ENCODE measurements at places on chromosomes 5 and 9.
A peak's percentile ranks its signal among the peaks of the same experiment; 100 is the strongest.

GRCh38 chr9:112072721-112073638 is 102.1 kb downstream of the SUSD1 start:
- no peaks in the 10 kb centered on the region for H3K36me3 ChIP-seq
- no peak for DNase-seq
- H3K4me1 ChIP-seq, result peaks cover 53% of the 10 kb centered on the region
- peak overlapping the region; percentile 72 for H3K27ac ChIP-seq
- H3K4me3 ChIP-seq, result no peak overlapping the region

DNA sequence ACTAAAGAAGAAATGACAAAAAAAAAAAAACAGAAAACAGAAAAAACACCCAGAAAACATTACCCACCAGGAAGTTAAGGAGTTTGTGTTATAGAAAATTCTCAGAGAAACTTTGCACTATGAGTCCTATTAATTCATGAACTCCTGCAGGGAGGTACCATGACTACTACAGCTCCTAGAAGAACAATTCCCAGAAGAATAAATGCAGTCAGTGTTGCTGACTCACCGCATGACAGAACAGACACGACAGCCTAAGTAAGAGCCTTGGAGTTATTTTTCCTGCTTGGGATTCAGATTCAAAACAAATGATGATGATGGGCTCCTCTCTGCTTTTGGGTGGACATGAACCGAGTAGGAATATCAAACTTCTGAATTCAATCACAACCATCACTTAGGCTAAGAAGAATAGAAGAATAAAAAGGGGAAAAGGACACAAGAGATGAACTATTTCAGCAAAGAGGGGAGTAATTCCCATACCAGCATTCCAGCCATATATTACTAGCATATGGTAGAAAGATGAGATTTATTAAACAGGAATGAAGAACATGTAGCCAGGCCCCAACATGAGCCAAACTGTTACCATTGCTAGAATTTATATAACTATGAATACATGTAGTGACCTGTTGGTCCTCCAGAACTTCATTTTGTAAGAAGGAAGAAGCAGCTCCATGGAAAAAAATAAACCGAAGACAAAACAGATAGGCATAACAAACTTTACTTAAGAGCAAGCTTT is 209.6 kb upstream of the PDE4D start:
- no peak overlapping the region for H3K27ac ChIP-seq
- no peaks in the 10 kb centered on the region for H3K4me1 ChIP-seq
- no peaks in the 10 kb centered on the region for H3K27me3 ChIP-seq

DNA sequence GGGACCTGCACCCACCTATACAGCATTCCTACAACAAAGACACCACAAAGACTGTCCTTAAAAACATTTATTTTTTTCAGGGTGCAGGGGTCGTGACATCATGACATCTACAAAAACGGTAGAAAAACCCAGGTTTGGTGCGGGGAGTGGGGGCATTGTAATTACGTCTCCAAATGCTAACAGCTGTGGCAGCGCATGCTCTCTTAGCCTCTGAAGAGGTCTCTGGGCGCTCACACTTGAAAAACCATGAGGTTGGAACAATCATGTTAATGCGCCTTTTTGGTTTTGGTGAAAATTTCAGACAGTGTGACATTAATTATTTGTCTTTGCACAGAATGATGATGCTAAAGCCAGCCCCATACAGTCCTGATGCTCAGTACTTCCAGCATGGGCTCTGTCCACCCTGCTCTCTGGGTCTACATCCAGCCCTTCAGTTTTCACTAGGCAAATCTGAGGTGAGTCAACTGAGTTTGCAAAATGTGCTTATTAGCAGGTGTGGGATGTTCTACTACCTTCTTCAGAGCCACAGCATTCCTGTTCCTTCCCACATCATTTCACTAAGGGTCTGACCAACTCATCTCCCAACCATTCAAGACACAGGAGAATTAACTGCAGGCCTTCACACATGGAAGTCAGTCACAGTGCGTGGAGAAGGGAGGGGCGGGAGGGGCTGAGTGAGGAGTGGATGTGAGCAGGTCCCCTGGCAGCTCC is 14.1 kb downstream of the ALDH1B1 start:
- DNase-seq, result no peak
- no peak overlapping the region for H3K27ac ChIP-seq
- H3K27me3 ChIP-seq, result no peaks in the 10 kb centered on the region
- H3K36me3 ChIP-seq, result no peaks in the 10 kb centered on the region
- H3K4me1 ChIP-seq, result no peaks in the 10 kb centered on the region

- no peaks in the 10 kb centered on the region for H3K4me1 ChIP-seq
- H3K4me3 ChIP-seq, result no peak overlapping the region
- no peak overlapping the region for H3K27ac ChIP-seq
- H3K36me3 ChIP-seq, result no peaks in the 10 kb centered on the region
Measured at GRCh38 chr5:81391-82021, 10.5 kb upstream of the PLEKHG4B start.

GRCh38 chr5:180128671-180129261 is 57.2 kb upstream of the RNF130 start:
- H3K4me3 ChIP-seq, result no peak overlapping the region
- no peaks in the 10 kb centered on the region for H3K27me3 ChIP-seq
- no peaks in the 10 kb centered on the region for H3K4me1 ChIP-seq
- no peaks in the 10 kb centered on the region for H3K36me3 ChIP-seq
- no peak overlapping the region for H3K27ac ChIP-seq

DNA sequence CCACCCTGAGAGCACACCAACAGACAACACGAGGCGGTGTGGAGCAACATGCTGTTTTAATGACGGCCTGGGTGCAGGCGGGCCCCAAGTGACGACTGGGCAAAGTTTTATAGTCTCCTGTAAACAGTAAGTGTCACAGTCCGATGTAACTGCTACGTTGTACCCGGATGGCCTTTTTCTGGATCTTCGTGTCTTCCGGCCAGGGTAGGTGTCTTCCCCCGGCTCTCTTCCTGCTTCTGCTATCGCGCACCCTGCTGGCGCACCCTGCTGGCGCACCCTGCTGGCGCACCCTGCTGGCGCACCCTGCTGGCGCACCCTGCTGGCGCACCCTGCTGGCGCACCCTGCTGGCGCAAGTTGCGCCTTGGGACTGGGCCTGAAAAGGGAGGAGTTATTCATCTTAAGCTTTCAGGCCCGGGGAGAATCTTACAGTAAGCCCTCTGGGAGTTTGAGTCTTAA is 143.0 kb upstream of the TARS1 start:
- H3K27me3 ChIP-seq, result no peaks in the 10 kb centered on the region
- H3K4me3 ChIP-seq, result no peak overlapping the region
- no peaks in the 10 kb centered on the region for H3K4me1 ChIP-seq
- no peak overlapping the region for H3K27ac ChIP-seq

DNA sequence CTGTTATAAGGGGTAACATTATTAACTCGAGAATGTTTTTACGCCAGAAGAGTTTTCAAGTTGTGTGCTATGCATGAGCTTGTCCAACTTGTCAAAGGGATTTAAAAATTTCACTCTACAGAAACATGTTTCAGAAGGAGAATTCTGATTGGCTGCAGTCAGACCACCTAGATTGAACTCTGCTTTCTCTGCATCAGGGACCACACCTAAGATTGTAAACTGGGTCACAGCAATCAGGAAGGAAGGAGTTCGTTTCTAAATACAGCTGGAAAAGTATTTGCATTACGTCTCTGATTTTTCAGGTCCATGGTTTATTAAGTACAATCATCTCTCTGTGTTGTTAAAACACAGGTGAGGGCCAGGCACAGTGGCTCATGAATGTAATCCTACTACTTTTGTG is 5.8 kb downstream of the GLRX start:
- no peak overlapping the region for H3K27ac ChIP-seq
- no peaks in the 10 kb centered on the region for H3K27me3 ChIP-seq
- no peak overlapping the region for H3K4me3 ChIP-seq
- peaks cover 22% of the 10 kb centered on the region for H3K4me1 ChIP-seq

DNA sequence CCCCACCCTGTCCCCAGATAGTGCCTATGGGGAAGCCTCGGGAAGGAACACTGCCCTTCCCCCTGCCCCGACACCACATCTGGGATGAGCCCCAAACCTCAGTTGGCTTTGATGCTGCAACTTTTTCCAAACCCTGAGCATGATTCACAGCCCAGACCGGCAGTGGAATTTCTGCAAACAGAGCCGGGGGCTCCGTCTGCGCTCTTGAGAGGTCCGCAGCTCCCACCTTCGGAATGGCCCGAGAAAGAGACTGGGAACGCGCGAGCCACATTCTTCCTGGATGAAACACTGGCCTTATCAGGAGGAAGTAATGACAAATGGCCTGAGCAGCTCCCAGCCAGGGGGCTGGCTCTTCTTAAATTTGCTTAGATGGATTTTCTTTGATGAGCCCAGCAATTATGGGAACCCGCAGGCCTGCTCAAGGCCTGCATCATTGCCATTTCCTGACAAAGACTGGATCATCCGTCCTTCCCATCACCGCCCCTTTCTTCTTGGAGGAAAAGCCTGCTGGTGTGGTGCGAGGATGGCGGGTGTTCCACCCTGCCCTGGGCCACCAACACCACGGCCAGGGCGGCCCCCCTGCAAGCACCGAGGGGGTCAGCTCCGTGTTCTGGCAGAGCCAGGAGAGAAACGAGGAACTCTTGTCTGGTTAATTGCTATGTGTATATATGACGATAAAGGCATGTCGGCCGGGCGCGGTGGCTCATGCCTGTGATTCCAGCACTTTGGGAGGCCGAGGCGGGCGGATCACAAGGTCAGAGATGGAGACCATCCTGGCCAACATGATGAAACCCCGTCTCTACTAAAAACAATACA is 38.8 kb upstream of the COL5A1 start:
- no peak for DNase-seq
- H3K27ac ChIP-seq, result peak overlapping the region; percentile 25
- no peaks in the 10 kb centered on the region for H3K4me1 ChIP-seq
- H3K4me3 ChIP-seq, result no peak overlapping the region
- no peaks in the 10 kb centered on the region for H3K36me3 ChIP-seq

GRCh38 chr5:138661291-138661960 is 86.2 kb upstream of the HSPA9 start:
- no peak for DNase-seq
- H3K27ac ChIP-seq, result no peak overlapping the region
- H3K4me1 ChIP-seq, result peaks cover 48% of the 10 kb centered on the region
- H3K4me3 ChIP-seq, result no peak overlapping the region
- H3K27me3 ChIP-seq, result no peaks in the 10 kb centered on the region
- H3K36me3 ChIP-seq, result no peaks in the 10 kb centered on the region

GRCh38 chr9:83466351-83466750 is 71.8 kb downstream of the FRMD3 start:
- H3K27ac ChIP-seq, result no peak overlapping the region
- H3K4me3 ChIP-seq, result no peak overlapping the region
- DNase-seq, result no peak
- H3K36me3 ChIP-seq, result no peaks in the 10 kb centered on the region
- H3K4me1 ChIP-seq, result no peaks in the 10 kb centered on the region

DNA sequence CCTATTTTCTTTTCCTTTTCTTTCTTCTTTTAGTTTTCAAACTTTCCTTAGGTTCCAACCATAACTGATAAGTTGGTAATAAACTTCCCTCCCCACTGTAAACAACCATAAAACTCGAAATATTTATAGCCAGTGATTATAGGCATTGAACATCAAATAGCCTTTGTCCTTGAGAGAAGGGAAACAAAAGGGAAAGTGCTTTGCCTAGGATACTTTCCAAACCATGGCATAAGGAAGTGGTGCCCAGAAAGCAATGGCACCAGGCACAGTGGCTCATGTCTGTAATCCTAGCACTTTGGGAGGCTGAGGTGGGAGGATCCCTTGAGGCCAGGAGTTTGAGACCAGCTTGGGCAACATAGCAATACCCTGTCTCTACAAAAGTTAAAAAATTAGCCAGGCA is 11.9 kb upstream of the PDLIM4 start:
- DNase-seq, result no peak
- no peak overlapping the region for H3K27ac ChIP-seq
- H3K36me3 ChIP-seq, result no peaks in the 10 kb centered on the region
- no peaks in the 10 kb centered on the region for H3K27me3 ChIP-seq
- H3K4me3 ChIP-seq, result no peak overlapping the region
- no peaks in the 10 kb centered on the region for H3K4me1 ChIP-seq

- peaks cover under 1% of the 10 kb centered on the region for H3K27me3 ChIP-seq
- no peak overlapping the region for H3K4me3 ChIP-seq
- no peak for DNase-seq
Measured at GRCh38 chr5:80990527-80990926, 30.4 kb downstream of the RASGRF2 start.

GRCh38 chr5:116157902-116158301 is 73.1 kb downstream of the COMMD10 start:
- H3K4me3 ChIP-seq, result no peak overlapping the region
- no peaks in the 10 kb centered on the region for H3K4me1 ChIP-seq
- H3K27ac ChIP-seq, result no peak overlapping the region
- H3K36me3 ChIP-seq, result no peaks in the 10 kb centered on the region
- no peak for DNase-seq

- peak; percentile 3 for DNase-seq
- H3K27ac ChIP-seq, result peak overlapping the region; percentile 86
- no peaks in the 10 kb centered on the region for H3K27me3 ChIP-seq
- H3K4me1 ChIP-seq, result peaks cover 52% of the 10 kb centered on the region
- no peaks in the 10 kb centered on the region for H3K36me3 ChIP-seq
Measured at GRCh38 chr5:67301285-67301903, 104.8 kb upstream of the CD180 start.

GRCh38 chr9:68822596-68823165 is 117.6 kb downstream of the PIP5K1B start:
- H3K27ac ChIP-seq, result no peak overlapping the region
- no peaks in the 10 kb centered on the region for H3K36me3 ChIP-seq
- no peak overlapping the region for H3K4me3 ChIP-seq
- H3K4me1 ChIP-seq, result no peaks in the 10 kb centered on the region
- H3K27me3 ChIP-seq, result no peaks in the 10 kb centered on the region
- DNase-seq, result no peak

DNA sequence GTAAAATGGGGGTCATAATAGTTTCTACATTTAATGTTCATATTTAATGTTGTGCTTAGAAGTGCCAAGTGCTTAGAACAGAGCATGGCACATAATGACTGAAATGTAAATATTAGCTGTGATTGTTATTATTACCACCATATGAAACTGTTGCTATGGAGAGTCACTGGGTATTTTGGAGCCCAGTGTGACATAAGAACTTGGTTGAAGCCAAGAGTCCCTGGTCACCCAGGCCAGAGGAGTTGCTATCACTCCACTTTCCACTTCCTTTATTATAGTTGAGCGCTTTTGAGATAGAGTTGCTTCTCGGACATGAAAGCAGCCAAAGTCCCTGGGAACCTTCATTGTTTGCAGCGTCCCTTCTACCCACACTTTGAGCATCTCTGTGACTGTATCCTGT is 77.1 kb downstream of the MAP1B start:
- H3K36me3 ChIP-seq, result no peaks in the 10 kb centered on the region
- H3K4me3 ChIP-seq, result no peak overlapping the region
- no peaks in the 10 kb centered on the region for H3K27me3 ChIP-seq
- DNase-seq, result no peak
- H3K4me1 ChIP-seq, result peaks cover 7% of the 10 kb centered on the region
- H3K27ac ChIP-seq, result no peak overlapping the region
